ENCODE measurements at places on chromosomes 4 and X.

GRCh38 chr4:182973941-182974340, 56.8 kb upstream of the DCTD start:
- DNase-seq: no peak

GRCh38 chr4:1300466-1301455, 11.1 kb downstream of the MAEA start:
- DNase-seq: no peak

GRCh38 chrX:85109235-85109634, 105.6 kb downstream of the APOOL start:
- DNase-seq: no peak

DNA sequence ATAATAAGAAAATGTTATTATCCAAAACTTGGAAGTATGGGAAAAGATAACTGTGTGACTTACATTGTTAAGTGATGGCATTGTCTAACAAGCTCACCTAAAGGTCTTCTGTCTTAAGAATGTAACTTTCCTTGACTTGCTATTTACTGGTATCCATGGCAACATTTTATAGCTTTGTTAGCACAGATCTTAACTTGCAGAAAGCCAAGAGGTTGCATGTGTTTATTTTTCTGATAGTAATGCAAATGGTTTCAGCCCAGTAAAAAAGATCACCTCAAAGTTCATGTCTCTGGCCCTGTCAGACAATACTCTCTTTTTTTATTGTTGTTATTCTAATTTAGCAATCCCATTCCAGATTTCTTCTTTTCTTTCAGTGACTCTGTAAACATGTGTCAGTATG, 425.3 kb downstream of the SPRY1 start:
- DNase-seq: no peak

GRCh38 chr4:91963486-91963885, 340.3 kb upstream of the GRID2 start:
- DNase-seq: no peak

- DNase-seq: no peak
Observed at GRCh38 chr4:16155528-16156169, 70.6 kb downstream of the TAPT1 start.

DNA sequence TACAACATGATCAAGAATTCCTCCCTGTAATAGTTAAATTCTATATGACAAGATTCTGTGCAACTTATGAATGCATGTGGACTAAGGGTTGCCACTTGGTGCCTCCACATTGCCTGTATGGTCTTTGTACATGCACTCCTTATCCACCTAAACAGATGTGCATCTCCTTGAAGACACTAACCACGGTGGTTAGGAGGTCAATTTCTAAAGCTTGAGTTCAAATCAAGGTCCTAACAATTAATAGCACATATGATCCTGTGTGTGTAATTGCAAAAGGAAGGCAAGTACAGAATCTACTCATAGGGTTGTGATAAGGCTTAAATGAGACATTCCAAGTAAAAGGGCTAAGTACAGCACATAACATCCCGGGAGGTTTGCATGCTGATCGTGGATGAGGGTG, 1.5 kb upstream of the IL21 start:
- DNase-seq: no peak

GRCh38 chr4:53477038-53477565, 99.7 kb downstream of the FIP1L1 start:
- DNase-seq: no peak

DNA sequence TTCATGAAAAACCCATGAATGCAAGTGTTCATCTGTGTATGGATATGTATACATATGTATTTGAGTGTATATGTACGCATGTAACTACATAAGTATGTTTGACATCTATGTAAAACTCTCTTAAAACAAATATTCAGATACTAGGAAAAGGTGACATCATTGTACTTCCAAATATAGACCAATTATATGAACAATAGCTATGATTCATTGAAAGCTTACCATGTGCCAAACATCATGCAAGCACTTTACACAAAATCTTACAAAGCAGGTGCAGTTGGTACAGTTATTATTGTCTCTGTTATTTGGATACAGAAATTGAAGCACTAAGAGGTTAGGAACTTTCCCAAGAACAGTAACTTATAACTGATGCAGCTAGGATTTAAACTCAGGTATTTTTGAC, 21.4 kb downstream of the MAGEB17 start:
- no peak for DNase-seq

- DNase-seq: no peak
Observed at GRCh38 chr4:40995850-40996249, 218.5 kb downstream of the APBB2 start.

DNA sequence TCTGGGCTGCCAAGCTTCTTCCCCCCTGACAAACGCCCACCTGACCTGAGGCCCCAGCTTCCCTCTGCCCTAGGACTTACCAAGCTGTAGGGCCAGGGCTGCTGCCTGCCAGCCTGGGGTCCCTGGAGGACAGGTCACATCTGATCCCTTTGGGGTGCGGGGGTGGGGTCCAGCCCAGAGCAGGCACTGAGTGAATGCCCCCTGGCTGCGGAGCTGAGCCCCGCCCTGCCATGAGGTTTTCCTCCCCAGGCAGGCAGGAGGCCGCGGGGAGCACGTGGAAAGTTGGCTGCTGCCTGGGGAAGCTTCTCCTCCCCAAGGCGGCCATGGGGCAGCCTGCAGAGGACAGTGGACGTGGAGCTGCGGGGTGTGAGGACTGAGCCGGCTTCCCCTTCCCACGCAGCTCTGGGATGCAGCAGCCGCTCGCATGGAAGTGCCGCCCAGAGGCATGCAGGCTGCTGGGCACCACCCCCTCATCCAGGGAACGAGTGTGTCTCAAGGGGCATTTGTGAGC, 37.0 kb downstream of the HTRA3 start:
- no peak for DNase-seq

DNA sequence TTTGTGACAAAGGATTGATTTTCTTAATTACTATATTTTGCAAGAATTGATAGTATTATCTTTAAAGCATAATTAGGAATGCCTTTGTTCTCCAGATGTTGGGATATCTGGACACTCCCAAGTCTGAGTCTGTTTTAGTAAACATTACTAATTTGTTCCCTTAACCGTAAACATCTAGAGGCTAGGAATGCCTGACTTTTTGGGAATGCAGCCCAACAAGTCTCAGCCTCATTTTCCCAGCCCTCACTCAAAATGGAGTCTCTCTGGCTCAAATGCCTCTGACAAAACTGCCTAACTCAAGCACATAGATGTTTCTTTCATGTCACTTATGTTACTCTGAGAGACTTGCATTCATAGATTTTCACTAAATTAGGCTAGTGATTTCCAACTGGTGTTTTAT, 297.0 kb upstream of the CLNK start:
- no peak for DNase-seq

DNA sequence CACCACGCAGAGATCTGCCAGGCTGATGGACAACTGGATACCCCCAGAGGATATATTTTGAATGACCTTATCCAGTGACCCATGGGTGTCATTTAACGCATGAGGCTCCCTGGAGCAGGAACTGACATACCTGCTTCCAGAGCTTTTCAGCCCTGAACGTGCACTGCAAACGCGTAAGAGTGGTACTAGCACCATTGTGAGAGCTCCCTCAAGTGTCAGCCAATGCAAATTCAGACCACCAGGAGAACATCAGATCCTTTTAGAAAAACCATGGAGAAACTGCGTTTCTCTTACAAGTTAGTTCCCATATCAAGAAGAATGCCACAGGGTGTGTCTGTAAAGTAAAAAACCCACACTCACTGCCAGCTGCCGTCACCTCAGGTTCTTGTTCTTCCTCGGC, 7.3 kb downstream of the TREX2 start:
- no peak for DNase-seq

DNA sequence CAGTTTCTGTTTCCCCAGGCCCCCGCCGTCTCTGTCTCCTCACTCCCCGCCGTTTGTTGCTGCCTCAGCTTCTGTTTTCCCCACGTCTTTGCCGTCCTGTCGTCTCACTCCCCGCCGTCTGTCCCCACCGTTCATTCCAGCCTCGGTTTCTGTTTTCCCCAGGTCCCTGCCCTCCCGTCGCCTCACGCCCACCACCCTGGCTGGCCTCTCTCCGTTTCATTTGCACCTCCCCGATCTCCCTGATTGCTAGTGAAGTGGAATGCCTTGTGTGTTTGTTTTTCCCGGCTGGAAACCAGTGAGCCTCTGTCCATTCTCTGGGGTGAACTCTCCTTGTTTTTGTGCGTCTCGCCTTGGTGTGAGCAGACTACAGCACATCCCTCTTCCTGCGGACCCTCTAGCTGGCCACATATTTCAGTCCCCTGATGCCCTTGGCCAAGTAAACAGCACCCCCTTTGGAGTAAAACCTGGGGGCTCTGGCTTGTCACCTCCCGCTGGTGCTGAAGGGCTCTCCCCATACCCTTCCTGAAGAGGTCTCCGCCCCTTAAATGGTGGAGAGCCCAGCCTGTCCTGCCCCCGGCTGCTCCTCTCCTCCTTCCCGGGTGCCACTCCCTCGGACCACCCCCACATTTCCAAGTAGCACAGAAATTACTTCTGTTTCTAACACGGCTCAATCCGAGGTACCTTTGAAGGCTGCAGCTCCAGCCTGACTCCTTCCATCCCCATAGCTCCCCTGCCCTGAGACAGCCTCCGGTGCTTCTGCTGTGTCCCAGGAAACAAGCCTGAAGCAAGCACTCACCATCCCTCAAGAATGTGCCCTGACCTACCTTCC, 13.2 kb downstream of the TMEM175 start:
- DNase-seq: no peak

DNA sequence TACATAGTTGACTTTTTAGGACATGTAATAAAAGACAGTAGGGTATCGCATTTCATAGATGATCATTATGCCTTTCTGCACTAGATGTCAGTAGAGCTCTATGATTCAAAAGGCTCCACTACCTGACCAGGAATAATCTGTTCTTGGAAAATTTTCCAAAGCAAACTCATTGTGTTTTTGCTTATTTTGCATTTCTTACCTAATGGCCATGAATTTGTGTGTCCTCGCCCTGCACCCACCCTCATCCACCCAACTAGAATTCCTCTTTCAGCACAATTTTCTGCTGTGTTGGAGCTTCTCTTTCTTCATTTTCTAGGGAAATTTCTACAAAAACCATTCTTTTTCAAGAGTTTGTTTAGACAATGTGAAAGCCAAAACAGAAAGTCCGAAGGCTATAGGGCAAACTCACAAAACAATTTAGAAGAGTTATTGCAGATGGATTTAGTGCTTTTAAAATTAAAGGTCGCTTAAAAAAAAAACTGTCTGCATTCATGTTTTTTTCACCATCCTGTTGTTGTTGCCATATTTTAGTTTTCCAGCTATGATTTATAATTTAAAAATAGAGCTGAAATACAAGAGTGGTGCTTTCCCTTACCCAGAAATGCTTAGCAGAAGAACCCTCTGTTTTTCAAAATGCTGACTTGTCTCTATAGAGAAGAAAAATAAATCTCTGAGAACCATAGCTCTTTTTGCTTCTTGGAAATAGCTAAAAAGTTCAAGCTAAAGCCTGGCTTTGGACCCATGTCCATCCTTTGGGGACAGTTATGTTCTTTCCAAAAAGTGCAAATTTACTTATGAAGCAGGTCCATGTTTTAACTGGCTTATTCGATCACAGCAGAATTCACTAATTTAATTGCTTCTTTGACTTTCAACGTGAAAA, 183.7 kb downstream of the SPATA18 start:
- DNase-seq: no peak

GRCh38 chr4:52783069-52783468, 31.8 kb upstream of the ERVMER34-1 start:
- no peak for DNase-seq

DNA sequence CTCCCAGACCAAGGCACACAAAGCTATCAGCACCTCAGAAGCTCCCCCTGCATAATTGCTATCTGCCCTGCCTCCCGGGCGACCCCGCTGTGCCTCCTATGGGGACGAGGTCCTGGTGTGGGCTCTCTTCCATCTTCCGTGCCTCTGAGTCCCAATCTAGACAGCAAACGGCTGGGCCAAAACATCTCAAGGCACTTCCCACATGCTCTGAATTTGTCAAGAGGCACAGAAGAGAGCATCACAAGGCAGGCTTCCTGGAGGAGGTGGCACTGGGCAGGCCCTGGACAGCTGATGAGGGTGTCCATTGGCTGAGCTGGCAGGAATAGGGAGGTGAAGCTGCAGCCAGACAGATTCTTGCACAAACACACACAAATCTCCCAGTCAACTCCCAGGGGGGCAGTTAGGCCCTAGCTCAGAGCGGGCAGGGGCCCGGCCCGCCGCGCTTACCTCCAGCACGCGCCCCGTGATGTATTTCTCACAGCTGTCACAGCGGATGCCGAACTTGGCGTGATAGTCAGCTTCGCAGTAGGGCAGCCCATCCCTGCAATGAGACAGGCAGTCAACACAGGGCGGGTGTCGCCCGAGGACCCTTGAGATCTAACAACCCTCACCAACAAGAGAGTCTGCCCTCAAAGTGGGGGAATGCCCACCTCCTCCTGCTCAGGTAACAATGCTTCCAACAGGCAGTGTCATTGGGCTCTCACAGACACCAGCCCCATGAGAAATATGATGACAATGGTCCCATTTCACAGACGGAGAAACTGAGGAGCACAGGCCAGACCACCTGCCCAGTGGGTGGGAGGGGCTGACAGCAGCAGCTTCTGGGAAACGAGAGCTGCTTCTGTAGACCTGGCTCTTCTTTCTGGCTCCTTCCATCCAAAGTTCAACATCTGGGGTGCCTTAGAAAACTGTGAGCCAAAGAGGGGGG, 81.2 kb downstream of the ABLIM2 start:
- DNase-seq: no peak

- no peak for DNase-seq
Observed at GRCh38 chrX:70621743-70622142, 177.1 kb downstream of the DLG3 start.

DNA sequence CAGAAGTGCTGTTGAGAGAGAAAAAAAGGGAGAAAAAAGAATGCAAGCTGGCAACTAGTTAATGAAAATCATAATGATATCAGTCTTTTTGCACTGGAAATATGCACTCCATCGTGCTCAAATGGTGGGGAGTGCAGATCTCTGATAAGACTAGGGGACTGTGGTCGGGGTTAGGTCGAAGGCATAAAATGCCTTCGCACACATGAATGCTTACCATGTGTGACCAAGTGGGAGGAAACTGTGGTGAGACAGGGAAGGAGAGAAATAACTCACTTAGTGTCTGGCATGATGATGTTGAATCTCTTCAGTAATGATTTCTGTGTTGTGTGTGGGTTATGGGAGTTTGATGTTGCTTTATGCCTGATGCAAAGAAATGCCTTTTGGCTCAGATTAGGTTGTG, 358.9 kb downstream of the FBXO8 start:
- no peak for DNase-seq

DNA sequence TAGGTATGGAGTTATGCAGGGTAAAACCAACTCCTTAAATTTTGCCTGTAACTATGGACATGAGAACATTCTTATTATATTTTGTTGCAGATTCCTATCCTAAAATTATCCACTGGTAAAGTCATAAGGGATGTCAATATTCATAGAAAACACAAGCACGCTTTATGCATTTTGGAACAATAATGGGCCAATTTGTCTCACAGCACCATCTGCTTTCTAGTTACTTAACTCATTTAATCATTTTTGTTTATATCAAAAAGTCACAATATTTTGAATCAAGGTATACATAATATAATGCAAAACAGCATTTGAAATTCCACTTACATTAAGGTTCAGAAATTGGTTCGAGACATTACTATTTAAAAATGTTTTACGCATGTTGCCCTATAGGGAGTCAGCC, 203.0 kb downstream of the GABRG1 start:
- no peak for DNase-seq

Data from mesothelial cell of epicardium (in vitro differentiated cells).